ENCODE measurements at places on chromosomes 1 and 21. TPM values are rescaled to one million over a fixed set of nuclear protein-coding genes. Genes with fewer than 3 reads are reported as not detected.

DNA sequence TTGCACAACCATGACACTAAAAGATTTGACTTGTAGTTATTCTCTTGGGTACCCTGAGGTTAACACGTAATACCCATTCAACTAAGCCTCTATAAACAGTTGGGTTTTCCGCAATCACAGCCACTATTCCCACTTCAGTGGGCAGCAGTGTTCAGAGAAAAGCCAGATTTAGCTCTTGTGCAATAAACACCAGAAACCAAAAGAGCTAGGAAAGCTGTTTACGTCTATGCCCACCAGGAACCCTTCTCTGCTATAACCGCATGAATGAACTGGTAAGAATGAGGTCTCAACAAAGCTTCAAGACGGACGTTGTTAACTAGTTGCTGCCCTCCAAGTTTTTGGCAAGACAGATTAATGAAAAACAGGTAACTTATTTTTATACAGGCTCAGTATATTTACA, 101.3 kb downstream of the SLC45A1 start:
- DNase-seq: no peak

DNA sequence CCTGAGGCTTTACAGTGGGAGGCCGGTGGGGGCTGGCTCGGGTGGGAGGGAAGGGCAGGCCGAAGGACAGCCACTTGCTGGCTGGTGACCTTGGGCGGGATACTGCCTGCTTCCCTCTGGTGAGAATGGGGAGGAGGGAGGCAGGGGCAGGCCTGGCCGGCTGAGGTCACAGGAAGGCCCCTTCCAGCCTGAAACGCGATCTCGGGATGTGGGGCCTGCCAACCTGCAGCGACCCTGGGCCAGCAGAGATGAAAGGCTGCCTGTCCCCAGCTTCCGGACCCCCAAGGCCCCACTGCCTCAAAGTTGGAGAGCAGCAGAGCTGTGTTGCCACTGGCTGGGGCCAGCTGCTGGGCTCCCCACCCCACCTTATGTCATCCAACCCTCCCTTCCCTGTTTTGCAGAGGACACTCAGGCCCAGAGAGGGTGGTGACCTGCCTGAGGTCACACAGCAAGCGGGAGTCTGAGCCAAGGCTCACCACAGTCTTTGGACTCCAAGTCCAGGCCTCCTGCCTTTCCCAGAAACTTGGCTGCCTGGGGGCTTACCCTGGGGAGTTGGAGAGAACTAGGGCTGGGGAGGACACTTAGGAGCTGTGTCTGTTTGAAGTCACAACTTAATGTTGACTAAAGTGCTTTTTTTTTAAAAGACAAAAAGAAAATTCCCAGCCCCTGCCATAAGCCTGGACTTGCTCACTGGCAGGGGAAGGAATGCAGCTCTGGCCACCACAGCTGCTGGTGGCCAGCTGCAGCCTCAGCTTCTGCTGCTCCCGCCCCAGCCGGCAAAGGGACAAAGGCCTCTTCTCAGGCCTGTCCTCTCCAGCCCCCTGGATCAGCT, 14.8 kb upstream of the WASF2 start:
- DNase-seq: no peak

DNA sequence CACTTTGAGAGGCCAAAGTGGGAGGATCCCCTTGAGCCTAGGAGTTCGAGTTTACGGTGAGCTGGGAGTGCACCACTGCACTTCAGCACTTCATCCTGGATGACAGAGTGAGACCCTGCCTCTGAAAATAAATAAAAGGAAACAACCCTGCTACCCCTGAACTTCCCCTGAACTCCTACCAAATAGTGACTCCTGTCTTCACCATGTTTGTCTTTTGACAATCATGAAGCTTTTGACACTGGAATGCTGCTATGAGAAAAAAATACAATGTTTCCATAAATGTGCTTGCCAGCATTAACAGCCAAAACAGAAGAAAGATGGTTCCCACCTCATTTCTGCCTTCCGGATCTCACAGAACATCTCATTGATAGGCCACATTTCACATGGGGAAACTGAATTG, 10.4 kb downstream of the ZBTB8A start:
- DNase-seq: no peak

DNA sequence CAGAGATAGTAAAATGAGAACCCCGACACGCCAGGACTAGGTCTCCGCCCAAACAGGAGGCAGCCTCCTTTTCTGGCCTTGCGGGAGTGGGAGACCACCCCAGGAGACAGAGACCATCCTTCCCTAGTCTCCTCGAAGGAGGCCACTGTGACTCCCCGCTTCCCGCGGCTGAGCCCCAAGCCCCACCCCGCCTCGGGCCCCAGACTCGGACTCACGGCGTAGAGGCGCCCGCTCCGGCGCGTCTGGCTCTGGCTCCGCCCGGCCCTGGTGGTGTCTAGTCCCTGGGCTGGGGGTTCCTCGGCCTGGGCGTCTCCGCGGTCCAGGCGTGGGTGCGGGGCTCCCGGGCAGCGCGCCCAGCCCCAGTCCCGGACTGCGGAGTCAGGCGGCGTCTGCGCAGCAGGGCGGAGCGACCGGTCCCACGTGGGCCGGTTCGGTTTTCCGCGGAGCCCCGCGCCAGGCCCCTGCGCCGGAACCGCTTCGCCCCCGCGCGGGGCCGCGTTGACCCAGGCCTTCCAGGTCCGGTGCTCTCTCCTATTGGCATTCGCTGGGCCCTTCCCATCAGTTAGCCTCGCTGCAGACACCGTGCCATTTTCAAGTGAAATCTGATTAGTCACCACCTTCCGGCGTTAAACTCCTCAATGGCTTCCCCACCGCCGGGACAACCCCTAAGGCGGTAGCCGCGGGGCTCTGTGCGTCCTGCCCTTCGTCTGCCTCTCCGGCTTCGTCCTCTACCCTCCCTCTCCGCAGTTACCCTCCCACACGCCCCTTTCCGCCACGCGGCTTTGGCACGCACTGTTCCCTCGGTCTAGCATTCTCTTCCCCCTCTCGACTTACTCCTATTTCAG, at the start of gene C1orf216:
Gene C1orf216 (minus strand): TSS at position 393 of the 845 bp plus-strand sequence. CDS start 2,563 bp downstream, outside the sequence.
- DNase-seq: peak; percentile 60

GRCh38 chr1:64486193-64486592, 16.3 kb downstream of the CACHD1 start:
- DNase-seq: no peak

GRCh38 chr1:156747742-156748669, 3.5 kb downstream of the HDGF start:
- peak; percentile 54 for DNase-seq

GRCh38 chr1:41545996-41546832, 61.7 kb upstream of the EDN2 start:
- DNase-seq: no peak

SPATA45 gene
- not detected for total RNA-seq

GRCh38 chr1:30172299-30172694, 551.1 kb downstream of the MATN1 start:
- DNase-seq: no peak

DNA sequence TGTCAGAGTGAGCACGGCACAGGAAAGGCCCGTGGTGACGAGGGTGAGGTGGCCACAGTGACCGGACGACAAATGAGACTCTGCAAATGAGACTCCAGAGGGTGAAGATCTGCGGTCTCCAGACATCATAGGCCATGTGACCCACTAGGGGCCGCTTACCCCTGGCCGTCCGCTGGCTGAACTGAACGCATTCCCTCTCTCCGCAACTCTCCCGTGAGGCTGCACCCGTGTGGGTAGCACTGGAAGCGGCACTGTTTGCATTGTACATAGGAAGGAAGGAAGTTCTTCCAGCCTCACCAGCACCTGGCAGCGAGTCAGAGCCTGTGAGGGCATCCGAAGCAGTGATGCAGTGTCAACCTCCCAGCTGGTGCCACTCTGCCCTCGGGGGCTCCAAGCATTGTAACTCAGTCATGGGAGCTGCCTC, 23.6 kb upstream of the SPSB1 start:
- no peak for DNase-seq

GNAT2 gene
- not detected for total RNA-seq

Measured in gastrocnemius medialis (tissue), 4 donors.